ENCODE measurements at places on chromosomes 12 and 14.

DNA sequence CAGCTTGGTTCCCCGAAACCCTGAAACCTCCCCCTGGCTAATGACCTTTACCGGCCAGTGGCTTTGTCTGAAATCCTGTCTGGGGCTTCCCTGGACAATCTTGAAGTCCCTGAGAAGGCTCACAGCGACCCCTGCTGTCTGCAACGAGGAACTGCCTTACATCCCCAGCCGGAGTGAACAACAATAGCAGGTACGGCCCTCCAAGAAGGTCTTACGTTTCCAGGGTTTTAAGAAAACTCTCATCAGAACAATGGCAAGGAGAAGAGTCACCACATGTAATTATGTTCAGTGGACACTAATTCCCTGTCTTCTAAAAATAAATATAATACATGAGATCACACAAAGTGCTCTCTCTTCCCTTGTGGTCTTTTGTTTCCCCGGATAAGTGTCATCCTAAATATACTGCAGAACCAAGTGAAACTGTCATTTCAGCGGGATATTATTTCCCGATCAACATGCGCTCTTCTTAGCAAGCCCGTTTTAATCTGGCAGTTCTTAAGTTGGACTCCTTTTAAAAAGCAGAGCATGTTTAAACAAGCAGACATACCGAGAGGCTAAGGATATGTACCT, 53.3 kb downstream of the RBM19 start:
- DNase-seq: peak; percentile 51

DNA sequence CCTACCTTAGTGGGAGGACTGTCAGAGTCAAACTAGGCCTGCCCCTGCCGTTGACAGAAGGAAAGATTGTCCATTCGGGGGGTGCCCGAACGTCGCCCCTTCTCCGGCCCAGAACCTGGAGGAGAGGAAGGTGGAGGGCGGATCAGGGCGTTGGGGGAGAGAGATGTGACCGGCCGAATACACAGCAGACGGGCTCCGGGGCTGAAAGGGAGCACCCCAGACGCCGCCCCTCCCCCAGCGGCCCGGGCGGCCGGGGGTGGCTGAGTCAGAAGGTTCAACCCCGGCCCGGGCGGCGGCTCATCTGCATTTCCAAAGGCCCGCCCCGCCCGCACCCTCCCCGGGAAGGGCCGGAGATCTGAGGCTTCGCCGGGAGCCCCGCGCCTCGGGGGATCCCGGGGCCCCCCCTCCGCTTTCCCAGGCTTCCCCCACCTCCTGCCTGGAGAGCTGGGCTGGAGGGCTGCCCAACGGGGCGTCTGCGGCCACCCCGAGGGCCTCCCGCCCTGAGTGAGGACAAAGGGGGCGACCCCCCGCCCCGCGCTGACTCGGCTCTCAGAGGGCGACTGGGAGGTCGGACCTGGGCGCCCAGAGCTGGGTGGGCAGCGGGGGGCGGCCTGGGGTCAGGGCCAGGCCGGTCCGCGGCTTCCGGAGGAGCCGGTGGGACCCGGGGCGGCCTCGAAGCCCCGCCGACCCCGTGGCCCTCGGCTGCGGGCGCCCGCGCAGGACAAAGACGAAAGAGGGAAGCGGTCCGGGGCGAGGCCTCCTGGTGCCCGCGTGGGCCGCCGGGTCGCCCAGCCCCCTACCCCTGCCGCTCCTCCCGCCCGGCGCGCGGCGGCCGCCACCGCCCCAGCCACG, 3.7 kb upstream of the SETD1B start:
- peak; percentile 89 for DNase-seq

GRCh38 chr12:90399357-90399756, 555.6 kb downstream of the CCER1 start:
- DNase-seq: no peak

DNA sequence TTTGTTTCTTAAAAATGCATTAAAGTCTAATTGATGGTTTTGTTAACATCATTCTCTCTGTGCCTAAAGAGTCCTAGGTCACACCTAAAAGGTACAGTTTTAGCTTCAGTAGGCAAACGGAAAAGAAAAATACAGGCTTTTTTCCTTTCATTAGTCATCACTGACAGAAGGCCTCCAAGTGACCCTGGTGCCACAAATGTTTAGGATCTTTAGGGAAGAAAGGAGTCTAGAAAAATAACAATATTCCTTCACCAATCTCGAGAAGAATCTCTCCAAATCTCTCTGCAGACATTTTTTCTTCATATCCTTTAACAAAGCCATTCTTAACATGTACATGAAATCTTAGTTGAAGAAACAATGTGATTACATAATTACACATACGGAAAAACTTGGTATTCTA, 2.0 kb downstream of the DENND5B start:
- no peak for DNase-seq

DNA sequence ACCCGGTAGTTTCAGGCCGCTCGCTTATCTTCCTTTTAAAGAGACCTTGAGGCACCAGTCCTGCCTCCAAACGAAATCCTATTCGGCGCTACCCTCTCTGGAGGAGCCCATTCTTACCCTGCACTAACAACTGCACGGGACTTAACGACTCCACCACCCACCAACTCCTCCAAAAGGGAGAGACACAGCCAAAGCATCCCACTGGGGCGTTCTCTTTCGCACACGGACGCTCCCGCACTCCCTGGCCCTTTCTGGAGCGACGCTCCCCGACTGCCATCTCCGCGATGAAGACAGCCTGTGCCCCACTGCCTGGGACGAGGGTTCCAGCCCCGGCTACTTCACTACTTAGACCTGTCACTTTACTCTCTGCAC, 650 bp downstream of the GALC start:
- DNase-seq: no peak

- DNase-seq: no peak
Observed at GRCh38 chr12:118058881-118059280, 2.1 kb downstream of the WSB2 start.

DNA sequence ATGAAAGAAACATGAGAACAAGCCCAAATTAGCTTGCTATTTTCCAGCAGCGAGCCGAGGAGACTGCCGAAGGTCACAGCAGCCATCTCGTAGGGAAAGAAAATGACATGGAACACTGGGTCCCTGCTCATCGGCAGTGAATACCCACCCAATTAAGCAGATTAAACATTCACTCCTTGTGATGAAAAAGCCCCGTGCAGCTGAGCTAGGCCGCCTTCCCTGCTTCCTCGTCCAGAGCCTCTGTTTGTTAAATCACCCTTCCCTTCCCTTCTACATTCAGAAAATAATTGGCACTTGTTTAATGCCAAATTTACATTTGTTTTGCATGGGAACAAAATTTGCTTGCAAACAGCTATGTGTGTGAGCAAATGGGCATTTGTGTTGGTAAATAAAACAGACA, 342.5 kb downstream of the RMST start:
- no peak for DNase-seq

DNA sequence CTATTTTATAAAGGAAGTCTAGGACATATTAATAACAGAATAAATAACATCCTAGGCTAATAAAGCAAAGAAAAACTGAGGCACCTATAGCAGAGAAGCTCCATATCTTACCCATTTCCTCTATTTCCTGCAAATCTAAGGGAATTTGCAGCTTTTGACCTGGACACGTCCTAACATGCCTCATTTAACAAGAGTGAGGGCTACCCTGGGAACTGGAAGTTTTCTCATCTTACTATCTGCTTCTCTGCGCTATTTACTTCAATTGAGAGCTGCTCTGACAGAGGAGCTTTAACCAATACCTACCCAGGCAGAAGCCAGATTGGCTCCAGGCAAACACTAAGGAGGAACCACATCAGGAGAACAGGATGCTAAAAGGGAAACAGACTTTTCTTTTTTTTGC, 5.7 kb downstream of the YBX3 start:
- peak; percentile 35 for DNase-seq

DNA sequence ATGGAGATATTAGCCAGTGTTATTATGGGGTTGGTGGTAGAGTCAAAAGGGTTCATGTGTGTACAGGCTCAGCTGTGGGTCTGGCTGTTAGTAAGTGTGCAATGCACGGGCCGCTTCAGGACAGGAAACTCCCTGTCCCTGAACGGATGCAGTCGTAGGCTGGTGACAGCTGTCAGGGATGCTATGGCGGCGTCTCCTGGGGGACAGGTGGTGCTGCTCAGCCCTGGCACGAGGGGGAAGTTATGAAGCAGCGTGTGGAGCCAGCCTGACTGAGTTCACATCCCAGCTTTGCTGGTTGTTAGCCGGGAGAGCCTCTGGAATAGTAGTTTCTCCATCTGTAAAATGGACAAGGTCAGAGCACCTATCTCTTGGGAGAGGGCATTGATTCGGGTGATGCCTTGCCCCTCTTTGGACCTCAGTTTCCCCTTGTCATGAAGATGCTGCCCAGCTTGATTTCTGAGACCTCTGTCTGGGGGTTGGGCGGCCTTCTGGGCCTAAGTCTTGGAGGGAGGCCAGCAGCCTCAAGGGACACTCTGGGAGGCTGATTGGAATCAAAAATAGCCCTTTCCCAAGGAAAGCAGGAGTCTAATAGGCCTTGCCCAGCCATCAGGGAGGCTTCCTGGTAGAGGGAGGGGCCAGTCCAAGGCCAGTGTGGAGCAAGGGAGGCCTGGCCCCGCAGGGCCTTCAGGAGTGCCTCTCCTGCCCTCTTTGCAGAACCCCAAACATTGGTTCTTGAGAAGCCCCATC, 7.1 kb downstream of the ASB2 start:
- DNase-seq: no peak
